ENCODE measurements at places on chromosomes 12 and 14.

- DNase-seq = peak; percentile 51
Observed at GRCh38 chr12:131850856-131851559, 22.8 kb downstream of the MMP17 start.

DNA sequence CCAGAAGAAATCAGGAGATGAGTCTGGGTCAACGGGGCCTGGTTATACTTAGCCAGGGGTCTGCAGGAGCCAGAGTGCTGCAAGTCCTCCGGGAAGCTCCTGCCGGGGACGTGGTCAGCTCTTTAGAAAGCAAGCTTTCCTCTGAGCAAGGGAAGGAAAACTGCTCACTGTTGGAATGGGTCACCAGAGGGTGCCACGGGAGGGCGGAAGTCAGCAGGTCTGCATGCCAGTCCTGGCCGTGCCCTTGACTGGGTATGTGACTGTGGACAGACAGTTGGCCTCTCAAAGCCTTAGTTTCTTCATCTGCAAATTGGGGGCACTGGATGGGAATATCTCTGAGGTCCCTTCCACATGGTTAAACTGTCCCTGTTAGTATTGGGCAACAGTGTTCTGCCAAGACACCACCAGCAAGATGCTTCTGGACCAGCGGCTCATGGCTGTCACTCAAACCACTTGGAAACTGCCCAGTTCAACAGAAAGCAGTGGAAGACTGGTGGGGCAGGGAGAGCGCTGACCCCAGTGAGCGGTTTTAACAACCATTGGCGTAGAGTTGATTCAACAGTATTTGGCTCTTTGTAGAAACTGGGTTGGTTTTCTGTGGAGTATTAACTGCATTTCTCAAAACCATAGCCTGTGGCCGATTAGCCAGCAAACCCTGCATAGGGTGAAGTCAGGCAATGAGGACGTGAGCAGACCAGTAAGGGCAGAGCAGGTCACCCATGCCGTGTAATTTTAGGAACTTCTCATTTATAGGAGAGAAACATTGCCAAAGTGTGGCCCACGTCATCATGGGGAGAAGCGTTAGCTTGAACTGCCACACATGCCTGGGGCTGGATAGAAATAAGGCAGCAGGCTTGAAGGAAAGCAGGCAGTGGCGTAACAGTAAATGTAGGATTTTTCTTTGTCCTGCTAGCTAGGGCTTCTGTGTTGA, 163.9 kb upstream of the PRMT8 start:
- DNase-seq = peak; percentile 68

DNA sequence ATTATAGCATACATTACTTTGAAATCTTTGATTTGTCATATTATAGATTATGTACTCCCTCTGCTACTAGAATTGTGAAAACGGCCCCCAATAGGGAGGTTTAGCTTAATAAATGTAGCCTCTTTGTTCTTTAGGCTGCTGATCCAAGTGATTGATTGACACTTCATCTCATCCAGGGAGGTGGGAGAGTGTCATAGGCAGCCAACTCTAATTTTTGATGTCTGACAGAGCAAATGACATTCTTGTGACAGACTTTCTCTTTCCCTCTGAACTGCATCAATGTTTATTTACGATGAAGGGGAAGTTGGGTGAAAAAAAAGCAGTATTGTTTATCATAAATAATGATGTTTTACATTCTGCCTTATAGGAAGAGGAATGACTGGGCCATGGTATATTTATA, 221.4 kb downstream of the MDGA2 start:
- DNase-seq = no peak

GRCh38 chr12:131137836-131138637, 184.3 kb downstream of the ADGRD1 start:
- no peak for DNase-seq

DNA sequence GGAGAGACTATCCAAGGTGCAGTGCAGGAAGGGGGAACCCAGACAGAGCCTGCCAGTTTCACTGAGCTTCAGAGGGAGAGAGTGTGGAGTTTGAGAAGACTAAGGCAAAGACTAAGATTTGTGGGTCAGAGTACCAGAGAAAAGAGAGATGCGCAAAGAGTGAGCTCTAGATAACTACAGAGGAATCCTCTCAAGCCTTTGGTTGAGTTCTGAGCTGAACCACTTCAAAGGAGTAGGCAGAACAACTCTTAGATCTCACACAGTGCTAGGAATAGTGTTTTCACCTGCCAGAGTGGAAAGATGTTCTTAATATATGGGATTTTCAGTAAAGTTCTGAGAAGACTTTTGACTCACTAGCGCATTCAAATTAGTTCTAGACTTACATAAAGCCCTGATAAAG, 10.7 kb upstream of the M6PR start:
- no peak for DNase-seq

DNA sequence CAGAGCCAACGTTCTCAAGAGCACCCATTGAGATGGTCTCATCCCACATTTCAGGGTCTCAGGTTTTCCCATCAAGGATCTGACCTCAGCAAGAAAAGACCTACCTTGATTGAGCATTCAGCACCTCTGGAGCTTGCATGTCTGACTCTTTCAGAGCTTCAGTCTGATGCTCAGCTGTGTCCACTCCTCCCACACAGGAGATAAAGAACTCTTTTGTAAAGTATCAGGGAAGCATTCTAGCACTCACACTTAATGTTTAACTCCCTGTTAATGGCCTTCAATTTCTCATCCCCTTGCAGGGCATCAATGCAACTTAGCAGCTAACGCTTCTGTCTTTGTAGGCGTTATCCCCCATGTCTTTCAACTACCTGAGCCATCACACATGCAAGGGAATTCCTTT, 124.1 kb downstream of the GALC start:
- DNase-seq = no peak

DNA sequence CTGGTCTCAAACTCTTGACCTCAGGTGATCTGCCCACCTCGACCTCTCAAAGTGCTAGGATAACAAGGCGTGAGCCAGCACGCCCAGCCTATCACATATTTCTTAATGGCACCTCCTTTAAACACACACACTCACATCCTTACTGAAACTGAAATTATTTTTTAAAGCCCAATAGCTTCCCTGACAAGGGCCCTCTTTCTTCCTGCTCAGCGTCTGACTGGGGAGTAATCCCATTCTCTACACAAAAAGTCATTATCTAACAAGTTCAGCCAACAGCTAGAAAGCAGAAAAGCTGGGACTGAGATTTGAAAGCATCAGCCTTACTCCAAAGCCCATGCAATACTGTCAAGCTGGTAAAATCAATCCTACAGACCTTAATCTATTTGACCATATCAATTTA, 10.0 kb upstream of the AICDA start:
- DNase-seq = no peak

DNA sequence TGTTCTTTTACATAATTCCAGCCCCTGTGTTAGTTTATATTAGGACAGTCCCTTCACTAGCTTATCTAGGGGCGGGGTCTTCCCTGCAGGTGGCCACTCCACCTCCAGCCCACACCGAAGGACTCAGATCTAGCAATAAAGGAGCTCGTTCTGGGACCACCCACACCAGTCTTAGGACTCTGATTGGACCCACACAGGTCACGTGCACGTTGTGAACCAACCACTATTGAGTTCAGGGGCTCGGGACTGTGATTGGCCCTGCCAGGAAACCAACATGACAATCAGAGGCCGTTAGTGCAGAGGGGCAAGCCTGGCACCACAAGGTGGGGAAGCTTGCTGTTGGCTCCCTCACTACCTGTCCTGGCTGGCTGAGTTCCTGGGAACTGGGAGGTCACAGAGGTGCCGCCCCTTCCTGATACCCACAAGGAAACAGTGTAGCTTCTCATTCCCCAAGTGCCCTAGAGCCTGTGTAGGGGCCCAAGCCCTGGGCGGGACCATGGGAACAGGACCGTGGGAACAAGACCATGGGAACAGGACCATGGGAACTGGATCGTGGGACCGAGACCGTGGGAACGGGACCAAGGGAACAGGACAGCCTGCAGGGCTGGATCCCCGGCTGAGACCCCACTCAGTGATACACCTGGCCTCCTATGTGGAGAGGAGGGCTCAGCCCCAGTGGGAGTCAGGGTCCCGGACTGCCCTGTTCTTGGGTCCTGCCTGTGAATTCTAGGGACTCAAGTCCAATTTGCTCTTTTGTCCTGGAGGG, 297.8 kb downstream of the ADGRD1 start:
- DNase-seq = peak; percentile 62

GRCh38 chr12:108689314-108690190, 41.8 kb downstream of the CORO1C start:
- DNase-seq = peak; percentile 21

- DNase-seq = no peak
Observed at GRCh38 chr12:26318661-26319068, 123.3 kb downstream of the SSPN start.

DNA sequence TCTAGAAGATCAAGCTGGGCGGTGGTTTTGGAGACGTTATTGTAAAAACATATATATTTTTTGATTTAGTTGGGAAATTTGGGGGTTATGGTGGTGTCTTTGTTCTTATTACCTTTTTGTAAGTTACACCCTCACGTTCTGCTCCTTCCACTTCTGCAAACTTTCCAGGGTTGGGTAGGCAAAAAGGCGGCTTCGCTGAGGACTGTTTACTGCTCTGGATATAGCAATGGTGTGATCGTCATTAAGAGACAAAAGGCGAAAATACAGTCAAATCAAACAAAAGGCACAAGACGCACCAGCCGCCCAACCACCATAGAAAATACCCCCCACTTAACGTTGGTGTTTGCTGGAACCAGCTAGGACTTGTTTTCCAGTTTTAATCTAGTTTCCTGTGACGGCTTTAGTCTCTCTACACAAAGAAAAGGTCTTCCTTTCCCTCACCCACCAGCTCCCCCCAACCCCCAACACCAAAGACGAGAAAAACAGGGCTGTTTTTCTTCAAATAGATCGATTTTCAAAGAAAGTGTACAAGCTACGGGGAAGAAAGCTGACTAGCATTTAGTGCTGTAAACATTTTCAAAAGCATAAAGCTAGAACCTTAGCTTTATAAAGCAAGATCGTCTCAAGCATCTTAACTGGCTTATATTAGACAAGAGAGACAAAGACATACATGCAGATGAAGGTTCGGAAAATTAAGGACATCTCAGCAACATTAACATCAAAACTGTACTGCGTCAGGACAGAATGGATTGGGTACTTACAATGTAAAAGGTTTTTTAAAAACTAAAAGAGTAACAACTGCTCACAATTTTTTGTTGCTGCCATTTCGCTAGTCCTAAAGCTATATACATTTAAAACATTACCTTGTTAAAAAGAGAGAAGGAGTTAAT, 2.0 kb upstream of the SETD1B start:
- DNase-seq = no peak

GRCh38 chr12:81699551-81699950, 59.6 kb downstream of the PPFIA2 start:
- no peak for DNase-seq

- no peak for DNase-seq
Observed at GRCh38 chr12:121741743-121742142, 29.2 kb downstream of the TMEM120B start.

DNA sequence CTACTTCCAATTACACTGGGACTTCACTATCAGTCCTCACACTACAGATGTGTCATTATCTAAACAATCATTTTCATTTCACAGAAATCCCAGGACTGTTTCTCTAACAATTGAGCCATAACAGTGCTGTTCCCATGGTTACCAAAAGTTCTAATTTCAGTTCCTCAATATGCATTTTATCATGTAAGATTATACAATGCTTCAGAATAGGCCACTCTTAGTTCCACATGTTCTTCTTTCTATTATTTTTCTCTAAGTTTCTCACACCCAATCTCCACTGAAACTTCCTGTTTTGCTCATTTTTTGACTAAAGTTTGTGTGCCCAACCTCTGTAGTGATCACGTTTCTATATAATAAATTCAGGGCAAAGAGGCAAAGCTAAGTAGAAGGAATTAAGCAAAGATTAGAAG, 185.8 kb downstream of the DUSP6 start:
- no peak for DNase-seq

- no peak for DNase-seq
Observed at GRCh38 chr12:40730281-40730680, 38.0 kb downstream of the CNTN1 start.

GRCh38 chr12:84995641-84996040, 40.4 kb downstream of the TSPAN19 start:
- DNase-seq = no peak

GRCh38 chr14:53016491-53016890, 65.6 kb upstream of the FERMT2 start:
- no peak for DNase-seq

DNA sequence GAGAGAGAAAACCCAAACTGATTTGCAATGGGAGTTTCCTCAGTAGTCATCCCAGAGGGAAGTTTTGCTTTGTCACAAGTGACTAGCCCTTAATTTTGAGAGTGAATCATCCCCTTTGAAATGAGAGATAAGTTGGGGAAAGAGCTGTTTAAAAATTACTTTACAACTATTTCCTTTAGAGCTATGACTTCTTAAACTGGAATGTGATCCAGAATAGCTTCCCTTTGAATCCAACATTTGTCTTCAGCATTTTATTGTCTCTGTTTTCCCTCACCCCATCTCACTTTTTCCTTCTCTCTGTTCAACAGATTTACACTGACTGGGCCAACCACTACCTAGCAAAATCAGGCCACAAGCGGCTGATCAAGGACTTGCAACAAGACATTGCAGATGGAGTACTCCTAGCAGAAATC, 109.3 kb downstream of the NAV3 start:
- DNase-seq = no peak

- DNase-seq = no peak
Observed at GRCh38 chr12:77062846-77063461, 2.4 kb downstream of the E2F7 start.

GRCh38 chr14:65255583-65256461, 153.5 kb upstream of the MAX start:
- no peak for DNase-seq

- DNase-seq = no peak
Observed at GRCh38 chr12:23228101-23228500, 603.1 kb downstream of the ETNK1 start.

Data from posterior cingulate gyrus (tissue), 11 donors.